ENCODE measurements at places on chromosomes 11 and 22.

DNA sequence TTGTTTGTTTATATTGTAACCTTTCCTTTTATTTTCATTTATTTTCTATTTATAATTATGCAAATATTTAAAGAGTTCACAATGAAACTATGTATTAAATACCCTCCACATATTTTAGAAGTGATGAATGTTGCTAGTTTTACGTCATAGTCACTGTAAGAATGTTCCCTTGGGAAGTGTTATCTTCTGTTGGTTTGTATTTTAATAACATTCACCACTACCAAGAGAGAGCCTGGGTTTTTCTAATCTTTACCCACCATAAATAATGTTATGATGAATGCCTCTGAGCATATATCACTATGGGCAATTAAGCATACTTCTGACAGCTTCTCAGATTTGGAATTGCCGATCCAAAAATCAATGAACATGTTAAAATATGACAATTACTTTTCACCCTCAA is 80.7 kb downstream of the GGT1 start:
- DNase-seq: no peak

DNA sequence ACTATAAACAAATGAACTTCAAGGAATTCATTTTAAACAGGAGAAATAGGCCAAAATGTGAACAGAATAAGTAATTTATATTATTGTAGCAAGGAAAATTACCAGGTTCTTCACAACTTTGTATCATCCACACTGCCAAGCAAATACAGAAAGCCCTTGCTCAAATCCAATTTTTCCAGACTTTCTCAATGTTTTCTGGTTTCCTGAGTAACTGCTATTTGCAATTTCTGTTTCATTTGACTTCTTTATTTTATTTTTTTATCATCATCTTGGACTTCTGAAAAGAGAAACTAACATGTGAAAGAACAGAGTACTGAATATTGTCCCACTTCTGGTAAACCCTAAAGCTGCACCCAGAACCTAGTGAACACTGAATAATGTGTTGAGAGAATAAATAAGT is 61.0 kb downstream of the SLC1A2 start:
- no peak for DNase-seq

- DNase-seq: no peak
Measured at GRCh38 chr11:77299528-77299993, 1.9 kb downstream of the GDPD4 start.

DNA sequence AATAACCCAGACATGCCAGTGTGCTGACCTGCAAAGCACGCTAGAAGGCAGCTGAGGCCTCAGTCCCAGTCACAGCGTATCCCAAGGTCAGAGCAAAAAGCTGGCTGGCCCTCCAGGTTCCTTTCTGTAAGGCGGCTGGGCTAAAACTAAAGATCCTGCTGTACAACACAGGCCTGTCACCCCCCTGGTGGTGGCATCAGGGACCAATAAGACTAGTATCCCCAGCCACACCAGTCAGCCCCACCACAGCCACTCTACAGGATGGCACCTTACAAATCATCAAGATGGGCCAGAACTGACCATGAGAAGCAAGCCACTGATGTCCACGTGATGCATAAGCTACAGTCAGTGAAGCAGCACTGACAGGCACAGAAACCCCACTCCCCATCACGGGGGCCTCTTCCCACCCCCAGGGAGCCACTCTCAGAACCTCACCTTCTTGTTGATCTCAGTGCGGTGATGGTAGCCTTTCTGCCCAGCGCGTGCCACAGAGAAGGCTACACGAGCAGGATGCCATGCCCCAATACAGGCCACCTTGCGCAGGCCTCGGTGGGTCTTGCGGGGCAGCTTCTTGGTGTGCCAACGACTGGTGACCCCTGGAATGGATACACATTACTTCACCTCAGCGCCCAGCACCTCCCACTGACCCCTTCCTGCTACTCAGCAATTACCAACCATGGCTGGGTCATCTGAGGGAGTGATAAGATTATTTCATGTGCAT is 5.0 kb downstream of the RPL3 start:
- no peak for DNase-seq

GRCh38 chr11:85752201-85752889 is 58.6 kb downstream of the SYTL2 start:
- no peak for DNase-seq

GRCh38 chr22:43412808-43413795 is 1.3 kb downstream of the MPPED1 start:
- no peak for DNase-seq

GRCh38 chr11:67252831-67253239 is 13.4 kb upstream of the GRK2 start:
- DNase-seq: no peak
